Hippocampal formation (tissue), 2 donors: ENCODE measurements at places on chromosomes 5 and 9.

DNA sequence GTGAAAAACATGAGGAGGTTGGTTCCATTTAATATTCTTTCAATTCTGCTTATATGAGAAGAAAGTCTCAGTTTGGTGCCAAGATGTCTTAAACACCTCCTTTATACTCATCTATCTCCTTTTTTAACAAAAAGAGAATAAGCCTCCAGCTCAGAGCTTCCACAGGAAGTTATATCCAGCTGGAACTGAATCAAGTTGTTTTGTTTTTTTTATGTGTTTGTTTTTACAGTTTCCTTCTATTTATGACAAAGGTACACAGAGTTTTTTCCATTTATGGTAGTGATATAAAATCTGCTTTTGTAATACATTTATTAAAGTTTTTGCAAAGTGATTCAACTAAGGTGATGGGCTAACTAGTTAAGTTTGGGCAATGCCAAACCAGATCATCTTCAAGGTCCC is 10.4 kb downstream of the SPARC start:
- DNase-seq: no peak

DNA sequence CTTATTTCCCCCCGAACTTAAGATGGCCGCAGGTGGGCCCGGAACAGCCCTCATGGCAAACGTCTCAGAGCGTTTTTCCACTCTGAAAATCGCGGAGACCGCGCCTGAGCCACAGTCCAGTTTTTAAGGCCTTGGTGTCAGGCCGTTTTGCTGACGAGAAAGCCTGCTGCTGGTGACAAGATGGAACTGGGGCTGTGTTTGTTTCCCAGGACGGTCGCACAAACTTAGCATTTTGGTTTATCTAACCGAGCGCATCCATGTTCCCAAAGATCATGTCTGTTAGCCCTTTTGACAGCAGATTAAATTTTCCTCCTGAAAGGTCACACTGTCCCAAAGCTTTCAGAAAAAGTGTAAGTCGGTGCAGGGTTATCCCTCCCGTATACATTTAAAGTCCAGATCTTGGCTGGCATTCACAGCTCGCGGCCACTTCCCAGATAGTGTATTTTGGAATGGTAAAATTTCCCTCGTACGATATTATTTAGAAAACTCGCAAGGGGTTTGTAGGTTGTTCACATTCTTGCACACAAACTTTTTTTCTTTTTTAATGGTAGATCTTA is 812 bp downstream of the SREK1 start:
- no peak for DNase-seq

- peak; percentile 79 for DNase-seq
Observed at GRCh38 chr5:32232441-32233219, 58.5 kb upstream of the GOLPH3 start.

DNA sequence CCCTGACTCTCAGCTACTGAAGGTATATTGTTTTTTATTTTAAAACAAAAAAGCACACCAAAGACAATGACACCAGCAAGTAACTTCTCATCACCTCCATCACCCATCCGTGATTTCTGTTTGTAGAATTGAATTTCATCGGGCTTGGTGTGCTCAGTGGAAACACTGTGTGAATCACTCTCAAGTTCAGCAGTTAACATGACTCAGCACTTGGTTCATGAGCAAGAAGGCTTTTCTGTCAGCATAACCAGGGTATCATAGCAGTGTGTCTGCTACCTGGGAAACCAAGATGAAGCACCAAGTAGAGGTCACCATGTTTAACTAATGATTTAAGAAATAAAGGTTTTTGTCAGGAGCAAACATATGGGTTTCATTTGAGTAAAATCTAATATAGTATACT is 123.7 kb downstream of the INSYN2B start:
- DNase-seq: no peak

DNA sequence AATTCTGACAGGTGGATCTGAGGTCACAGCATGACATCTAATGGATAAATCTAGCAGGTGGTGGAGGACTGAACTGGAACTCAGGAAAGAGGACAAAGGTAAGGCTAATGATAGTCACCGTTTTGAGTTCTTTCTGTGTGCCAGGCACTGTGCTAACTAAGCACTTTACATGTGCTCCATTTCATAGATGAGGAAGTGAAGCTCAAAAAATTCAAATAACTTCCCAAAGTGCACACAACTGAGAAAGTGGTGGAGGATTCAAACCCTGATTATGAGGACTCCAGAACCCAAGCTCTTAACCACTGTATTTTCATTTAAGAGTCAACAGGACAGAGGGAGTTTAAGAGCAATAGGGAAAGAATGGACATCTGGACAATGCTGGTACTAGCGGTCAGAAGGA is 7.1 kb upstream of the DELE1 start:
- no peak for DNase-seq

- DNase-seq: no peak
Observed at GRCh38 chr9:94149696-94150095, 65.4 kb downstream of the PTPDC1 start.

DNA sequence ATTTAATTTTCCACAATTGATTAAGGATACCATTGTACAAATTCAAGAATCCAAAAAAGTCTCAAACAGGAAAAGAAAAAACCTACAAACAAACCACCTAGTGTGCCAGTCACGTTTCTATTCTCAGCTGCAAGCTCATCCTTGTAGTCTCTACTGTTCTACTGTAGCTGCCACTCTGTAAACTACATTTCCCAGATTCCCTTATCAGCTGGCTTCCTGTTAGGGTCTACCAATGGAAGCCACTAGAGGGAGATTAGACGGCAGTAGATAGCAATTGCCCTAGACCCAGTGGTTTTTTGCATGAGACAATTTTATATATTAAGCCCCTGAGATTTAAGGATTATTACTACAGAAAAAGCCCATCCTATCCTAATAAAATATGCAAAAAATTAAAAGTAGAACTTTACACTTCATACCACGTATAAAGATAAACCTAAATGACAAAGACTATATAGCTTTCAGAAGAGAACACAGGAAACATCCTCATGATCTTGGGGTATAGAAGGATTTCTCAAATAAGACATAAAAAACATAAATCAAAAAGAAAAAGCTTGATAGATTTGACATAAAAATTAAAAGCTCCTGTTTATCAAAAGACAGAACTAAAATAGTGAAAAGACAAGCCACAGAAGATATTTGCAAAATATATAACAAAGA is 37.4 kb downstream of the P4HA2 start:
- peak; percentile 81 for DNase-seq

GRCh38 chr9:77015327-77016048 is 4.0 kb upstream of the FOXB2 start:
- DNase-seq: no peak

- no peak for DNase-seq
Observed at GRCh38 chr9:18390393-18390792, 83.6 kb upstream of the ADAMTSL1 start.

DNA sequence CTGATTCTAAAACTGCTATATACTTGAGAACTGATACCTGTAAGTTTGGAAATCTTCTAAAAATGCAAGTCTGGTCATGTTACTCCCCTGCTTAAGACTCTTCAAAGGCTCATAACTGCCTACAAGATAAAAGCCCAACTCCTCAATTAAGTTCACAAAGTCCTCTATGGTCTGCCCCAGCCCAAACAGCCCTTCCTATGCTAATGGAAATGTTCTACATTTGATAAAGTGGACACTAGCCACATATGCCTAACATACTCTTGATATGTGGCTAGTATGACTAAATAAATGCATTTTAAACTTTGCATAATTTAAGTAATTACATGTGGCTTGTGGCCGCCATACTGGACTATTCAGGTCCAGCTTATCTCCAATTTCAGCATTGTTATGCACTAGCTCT is 204.5 kb downstream of the AP3B1 start:
- DNase-seq: no peak
